ENCODE measurements at places on chromosomes 2 and 18.

DNA sequence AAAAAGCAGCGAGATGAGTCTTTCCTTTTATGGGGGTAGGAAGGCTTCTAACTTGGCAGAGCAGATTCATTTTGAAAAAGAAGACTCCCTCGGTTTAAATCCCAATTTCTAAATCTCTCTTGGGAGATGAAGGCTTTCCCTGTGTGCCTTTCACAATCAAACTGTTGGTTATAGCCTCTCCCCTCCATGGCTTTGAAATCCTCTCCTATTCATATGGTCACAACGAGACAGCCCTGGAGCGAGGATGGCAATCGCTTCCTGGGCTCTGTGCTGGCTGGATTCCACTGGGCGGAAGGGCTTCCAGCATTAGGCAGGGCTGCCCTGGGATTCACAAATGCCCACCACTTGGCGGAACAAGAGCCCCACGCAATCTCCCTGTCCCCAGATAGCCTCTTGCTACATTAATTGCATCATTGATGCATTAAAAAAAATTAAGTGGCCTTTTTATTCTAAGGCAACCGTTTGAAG, 1.6 kb downstream of the CAVIN2 start:
- no peak for DNase-seq

- DNase-seq, result no peak
Observed at GRCh38 chr2:202976809-202977208, 37.9 kb upstream of the NBEAL1 start.

DNA sequence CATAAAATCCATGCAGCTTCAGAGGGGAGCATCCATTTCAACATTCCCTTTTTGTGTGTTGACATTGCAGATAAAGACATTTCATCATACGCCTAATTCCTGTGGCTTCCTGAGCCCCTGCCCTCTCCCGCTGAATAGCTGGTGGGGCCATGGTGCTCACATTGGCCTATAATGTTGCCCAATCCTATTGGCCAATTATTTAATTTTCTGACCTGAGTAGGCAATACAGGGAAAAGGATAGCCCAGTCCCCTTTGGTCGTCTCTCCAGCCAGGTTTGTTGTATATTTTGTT, 163.8 kb upstream of the MYCN start:
- no peak for DNase-seq

DNA sequence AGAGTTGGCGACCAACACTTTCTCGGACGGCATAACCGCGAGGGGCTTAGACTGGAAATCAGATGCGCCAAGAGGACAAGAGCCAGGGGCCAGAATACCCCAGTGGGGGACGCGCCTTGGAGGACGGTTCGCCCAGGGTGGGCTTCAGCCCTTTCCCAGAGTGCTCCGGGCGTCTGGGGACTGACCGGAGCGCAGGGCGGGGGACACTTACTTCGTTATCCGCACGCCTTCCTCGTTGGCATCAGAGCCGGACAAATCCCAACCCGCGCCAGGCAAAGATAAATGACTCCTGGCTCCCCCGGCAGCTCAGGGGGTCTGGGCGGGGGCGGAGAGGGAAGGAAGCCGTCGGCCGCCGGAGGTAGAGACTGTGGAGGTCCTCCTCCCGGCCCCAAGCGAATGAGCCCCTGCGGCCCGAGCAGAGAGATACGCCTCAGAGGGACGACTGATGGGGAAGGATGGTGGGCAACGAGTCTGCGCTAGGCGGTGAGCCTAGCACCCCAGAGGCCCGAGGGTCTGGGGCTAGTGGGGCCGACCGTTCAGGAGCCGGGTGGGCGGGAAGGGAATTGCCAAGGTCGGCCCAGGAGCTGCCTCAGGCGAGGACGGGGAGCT, 4.7 kb upstream of the SATB2 start:
- no peak for DNase-seq

DNA sequence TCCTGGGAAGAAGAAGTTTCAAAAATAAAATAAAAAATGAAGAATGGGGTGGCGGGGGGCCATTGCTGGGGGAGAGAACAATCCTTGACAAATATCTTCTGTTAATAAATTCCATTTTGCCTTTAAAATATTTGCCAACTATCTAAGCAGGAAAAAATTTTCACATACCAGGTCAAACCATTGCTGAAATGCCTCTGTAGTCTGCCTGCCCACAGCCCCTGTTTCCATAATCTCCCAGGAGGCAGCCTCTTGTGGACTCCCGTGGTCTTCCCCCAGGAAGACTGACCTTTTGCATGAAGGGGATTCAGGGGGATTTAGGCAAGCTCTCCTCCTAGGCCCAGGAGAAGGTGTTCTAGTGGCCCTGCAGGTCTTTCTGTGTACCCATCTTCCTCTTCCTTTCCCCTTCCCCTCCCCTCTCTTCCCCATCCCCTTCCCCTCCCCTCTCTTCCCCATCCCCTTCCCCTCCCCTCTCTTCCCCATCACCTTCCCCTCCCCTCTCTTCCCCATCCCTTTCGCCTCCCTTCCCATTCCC, 61.0 kb downstream of the RPL37A start:
- no peak for DNase-seq

DNA sequence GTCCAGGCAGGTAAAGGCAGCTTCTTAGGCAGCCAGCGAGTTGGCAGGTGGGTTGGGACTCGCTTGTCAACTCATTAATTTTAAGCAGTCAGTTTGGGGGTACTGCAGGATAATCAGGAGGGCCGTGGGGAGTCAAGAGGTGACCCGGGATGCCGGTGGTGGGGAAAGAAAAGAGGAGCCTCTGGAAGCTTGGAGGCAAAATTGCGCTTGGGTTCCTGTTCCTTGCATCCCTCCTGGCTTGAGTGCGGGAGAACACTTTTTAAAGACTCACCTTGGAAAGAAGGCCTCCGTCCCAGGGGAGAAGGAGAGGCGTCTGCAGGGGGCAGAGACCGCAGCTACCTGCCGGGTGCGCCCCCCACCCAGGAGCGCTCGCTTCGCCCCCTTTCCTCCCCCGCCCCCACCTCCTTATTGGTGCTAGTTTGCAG, at the start of gene KCNJ3:
Gene KCNJ3 (plus strand): TSS at position 400 of the 425 bp plus-strand sequence. CDS start 81 bp downstream, outside the sequence.
- no peak for DNase-seq

GRCh38 chr18:21548647-21549046, 51.9 kb downstream of the ESCO1 start:
- no peak for DNase-seq

DNA sequence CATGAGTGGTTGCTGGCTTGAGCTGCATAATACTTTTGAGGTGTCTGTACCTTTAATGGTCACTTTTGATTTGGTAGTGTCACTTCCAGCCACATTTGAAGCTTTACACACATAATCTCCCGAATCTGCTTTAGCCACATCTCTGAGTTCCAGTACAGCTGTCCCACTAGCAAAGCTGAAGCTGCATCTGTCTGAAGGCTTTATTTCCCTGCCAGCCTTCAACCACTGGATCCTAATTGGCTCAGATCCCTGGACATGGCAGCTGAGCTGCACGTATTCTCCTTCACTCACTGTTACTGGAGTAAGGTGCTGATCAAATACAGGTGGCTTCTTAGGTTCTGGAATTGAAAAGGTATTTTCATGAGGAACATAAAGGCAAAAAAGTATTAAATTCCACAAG, 99.7 kb downstream of the TTN start:
- DNase-seq, result no peak

- DNase-seq, result no peak
Observed at GRCh38 chr18:59612381-59612780, 84.8 kb downstream of the CCBE1 start.

DNA sequence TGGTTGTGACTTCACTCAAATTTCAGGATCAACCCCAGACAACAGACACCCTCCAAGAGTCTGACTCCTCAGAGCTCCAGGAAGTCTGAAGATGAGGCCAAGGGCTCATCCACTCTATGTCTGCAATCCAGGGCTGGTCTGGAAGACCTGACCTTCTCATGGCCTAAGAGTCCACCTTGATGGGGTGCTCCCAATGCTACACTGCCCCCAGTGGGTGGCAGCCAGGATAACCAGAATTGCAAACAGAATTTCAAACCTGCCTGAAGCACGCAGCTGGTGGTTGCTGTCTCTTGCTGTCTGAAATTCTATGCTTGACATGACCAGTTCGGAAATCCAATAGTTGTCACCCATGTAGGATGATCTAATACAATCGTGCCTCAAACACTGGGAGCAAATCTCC, 96.0 kb downstream of the UXS1 start:
- no peak for DNase-seq

- no peak for DNase-seq
Observed at GRCh38 chr2:180334514-180334913, 327.4 kb upstream of the CWC22 start.

- no peak for DNase-seq
Observed at GRCh38 chr18:621291-622043, 24.7 kb downstream of the CLUL1 start.

DNA sequence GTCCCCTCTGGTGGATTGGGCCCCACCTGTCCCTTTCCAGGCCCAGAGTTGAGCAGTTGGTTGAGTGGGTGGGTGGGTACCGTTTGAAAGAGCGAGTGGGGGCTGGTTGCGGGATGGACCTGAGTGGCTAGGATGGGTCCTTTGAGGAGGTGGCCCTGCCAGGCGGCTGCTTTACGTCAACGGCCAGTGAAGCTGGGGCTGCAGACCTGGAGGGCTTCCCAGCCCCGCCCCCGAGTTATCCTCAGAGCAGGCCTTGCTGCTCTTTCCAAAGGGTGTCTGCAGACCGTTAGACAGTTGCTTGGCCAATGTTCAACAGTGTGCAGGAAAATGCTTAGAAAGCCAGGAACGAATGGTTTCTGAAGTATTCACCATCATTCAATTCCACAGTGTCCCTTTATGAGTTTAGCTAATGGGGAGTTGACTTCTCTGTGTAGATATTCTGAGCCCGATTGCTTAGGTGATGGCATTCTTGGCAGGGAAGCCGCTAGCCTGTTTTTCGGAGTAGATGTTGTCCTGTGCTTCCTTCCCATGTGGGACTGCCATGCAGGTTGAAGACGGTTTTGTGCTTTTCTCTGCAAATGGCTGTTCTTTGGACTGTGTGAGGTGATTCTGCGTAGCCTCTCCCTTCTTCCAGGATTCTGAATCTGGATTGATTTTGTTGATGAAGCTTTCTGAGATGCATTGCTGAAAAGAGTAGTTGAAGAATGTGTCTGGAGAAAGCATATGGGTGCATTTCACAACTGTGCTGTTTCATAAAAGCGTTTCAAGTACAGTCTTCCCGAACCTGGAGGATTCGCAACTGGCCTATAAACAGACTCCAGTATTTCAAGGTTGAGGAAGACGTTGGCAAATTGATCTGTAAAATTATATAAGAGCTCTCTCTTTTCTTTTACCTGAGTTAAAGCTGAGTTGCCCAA, 45.8 kb downstream of the LDLRAD4 start:
- DNase-seq, result no peak

DNA sequence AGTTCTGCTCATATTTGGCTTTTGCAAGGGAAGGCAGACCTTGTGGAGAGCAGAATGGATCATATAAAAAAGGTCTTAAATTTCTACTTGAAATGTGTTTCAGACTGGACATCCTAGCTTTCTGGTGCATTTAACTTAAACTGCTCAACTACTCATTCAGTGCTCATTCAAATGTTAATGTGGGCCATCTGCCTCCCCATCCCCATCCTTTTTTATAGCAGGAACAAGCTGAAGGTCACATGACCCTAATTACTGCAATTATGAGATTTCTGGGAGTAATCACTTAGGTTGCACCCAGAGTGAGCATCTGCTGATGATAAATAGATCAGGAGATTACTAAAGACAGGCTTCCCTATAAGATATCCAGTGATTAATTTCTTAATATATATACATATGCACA, 96.1 kb downstream of the MAP2 start:
- DNase-seq, result no peak

GRCh38 chr2:205959521-205959920, 126.5 kb downstream of the INO80D start:
- DNase-seq, result no peak

GRCh38 chr2:172489681-172490080, 62.3 kb downstream of the ITGA6 start:
- no peak for DNase-seq

GRCh38 chr2:25381502-25381901, 39.8 kb upstream of the DNMT3A start:
- DNase-seq, result no peak

GRCh38 chr2:127012215-127012614, 94.7 kb downstream of the BIN1 start:
- no peak for DNase-seq

GRCh38 chr2:172972005-172972619, 103.5 kb upstream of the MAP3K20 start:
- DNase-seq, result peak; percentile 13

GRCh38 chr2:73931531-73932500, 5.1 kb downstream of the DGUOK start:
- DNase-seq, result no peak

GRCh38 chr2:118913131-118913802, 28.7 kb upstream of the MARCO start:
- DNase-seq, result no peak

DNA sequence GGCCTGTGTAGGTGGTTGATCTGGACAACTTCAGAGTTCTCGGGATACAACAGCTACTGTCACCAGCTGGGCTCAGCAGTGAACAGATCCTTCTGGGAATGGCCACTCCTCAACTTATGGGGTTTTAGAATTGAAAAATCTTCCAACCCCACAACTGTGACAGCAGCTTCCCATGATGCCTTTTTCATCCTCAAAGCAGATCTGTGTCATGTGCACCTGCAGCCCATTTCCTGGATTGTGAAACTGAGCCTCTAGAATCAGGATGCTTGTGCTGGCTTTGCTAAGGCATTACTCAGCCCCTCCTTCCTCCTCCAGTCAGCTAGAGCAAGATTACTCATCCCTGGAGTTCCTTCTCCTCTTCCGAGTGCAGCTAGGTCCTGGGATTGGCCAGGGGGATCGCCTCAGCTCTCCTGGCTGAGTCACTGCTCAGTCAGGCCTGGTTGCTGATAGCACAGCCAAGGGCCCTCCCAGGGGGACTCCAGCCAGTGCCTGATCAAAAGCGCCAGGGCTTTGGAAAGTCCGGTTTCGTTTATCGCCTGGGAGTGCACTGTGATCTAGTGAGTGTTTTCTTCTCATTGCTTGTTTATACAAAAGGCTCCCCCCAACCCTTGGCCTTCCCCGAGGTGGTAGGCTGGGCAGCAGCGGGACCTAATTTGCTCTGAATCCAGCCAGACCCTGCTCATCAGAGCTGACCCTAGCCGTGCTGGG, 2.4 kb upstream of the LPIN1 start:
- peak; percentile 76 for DNase-seq

DNA sequence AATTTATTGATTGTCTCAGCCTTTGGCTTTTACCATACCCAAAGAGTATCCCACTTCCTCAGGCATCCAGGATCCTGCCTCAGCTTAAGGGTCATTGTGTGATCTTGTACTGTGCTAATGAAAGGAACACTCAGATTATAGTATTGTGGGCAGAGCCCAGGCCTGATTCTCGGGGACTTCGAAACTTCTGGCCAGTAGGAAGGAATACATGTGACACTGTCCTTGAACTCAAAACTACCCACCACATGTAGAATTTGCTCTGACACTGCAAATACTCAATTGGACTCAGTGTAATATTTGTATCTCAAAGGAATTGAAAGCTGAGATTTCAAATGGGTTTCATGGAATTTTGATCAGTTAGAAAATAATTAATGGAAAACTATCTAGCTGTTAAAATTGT, 15.9 kb downstream of the DIS3L2 start:
- DNase-seq, result no peak
